Left lung (tissue), 14 donors: ENCODE measurements at places on chromosomes 2 and 18. TPM values are rescaled to one million over a fixed set of nuclear protein-coding genes. Genes with fewer than 3 reads are reported as not detected.

- no peak for DNase-seq
Measured at GRCh38 chr2:48734576-48735303, 20.8 kb downstream of the LHCGR start.

Gene LHCGR
- polyA plus RNA-seq = not detected

Gene NRP2
- polyA plus RNA-seq = 42.3 TPM

Gene SMAD7
- polyA plus RNA-seq = 60.2 TPM

DNA sequence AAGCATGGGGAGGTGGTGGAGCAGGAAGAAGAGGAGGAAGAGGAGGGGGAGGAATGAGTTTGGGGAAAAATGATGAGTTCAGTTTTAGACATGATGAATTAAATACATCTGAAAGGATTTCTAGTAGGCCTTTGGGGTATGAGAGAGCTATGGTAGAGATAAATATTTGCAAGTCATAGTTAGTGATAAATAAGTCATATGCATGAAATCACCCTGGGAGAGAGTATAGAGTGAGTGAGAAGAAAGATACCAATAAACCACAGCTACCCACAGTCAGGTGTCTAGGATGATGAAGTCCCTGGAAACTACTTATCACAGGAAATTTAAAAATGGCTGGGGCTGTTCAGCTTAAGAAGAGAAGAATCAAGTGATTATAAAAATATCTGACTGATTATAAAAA is 240.5 kb downstream of the RDH14 start:
- DNase-seq = no peak

GRCh38 chr2:220270481-220271070 is 643.1 kb downstream of the SLC4A3 start:
- DNase-seq = no peak

GRCh38 chr2:133865141-133865540 is 296.9 kb upstream of the NCKAP5 start:
- no peak for DNase-seq

DNA sequence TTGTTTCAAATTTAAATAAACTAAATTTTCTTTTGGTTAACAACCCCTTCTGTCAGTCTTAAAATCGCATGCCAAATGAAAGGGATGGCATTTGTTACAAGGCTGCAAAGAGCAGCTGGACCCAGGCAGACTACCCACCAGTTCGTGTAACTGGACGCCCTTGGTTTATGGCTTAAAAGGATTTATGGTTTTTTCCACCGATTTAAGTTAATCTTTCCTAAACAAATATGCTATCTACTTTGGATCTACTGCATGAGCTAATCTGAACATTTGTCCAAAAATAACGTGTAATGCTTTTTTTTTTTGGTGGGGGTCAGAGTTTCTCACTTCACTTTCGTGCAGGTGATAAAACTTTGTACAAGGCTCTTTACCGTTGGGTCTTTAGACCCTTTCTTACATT is 62.9 kb downstream of the DIS3L2 start:
- no peak for DNase-seq

DNA sequence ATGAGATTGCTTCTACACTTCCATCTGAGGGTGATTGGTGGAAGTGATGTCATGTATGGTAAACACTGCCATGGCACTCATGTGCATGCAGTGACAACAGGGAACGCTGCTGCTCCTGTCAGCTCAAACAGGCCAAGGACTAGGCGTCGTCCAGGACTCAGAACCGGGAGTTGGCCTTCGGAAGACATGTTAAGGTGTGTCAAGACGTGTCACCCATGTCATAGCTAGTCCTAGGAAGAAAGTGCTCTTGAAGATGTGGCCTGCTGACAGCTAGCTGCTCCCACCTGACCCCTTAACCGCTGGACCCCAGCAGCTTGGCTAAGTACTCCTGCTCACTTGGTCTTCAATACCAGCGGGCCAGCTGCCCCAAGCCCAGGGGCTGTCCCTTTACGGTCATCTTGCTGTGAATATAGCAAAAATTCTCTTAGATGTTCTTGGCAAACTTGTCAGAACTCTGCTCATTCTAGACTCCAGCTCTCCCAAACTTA is 6.3 kb upstream of the NOSTRIN start:
- DNase-seq = no peak

DNA sequence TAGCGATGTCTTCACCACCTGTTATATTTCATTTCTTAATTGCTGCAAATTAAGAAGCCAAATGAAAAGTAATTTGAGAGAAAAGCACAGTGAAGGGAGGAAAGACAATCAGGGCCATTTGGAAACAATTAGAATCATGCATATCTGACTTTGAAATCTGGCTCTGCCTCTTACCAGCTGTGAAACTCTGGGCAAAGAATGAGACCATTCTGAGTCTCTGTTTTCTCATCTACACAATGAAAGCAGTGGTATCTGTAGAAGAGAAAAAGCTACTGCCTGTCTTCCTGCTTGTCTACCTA is 334.5 kb upstream of the CYRIA start:
- no peak for DNase-seq

DNA sequence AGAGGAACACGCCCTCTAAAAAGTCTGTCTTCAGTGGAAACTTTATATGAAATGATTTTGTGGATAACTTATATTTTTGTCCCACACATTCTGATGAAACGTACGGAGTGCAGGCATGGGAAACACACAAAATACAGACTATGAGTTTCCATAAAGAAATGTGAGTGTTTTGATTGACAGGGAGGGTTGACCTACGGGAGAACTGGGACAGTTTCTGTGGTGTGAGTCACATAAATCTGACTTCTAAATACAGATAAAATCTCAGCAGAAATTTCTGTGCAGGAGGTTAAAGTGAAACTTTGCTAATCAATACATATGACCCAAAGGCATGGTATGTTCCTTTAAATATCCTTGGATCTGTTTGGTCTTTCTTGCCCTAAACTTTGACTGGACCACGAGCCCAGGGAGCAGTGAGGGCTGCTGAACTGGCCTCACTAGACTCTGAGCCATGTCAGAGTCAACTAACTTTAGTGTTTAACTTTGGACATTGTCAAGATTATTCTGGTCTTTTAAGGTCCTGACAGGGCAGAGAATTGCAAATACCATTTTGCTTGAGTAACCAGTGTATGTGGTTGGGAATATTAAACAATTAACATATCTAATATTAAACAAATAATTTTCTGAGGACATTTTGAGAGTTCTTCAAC is 206.9 kb upstream of the LYPD1 start:
- DNase-seq = no peak
